ENCODE measurements at places on chromosomes 5 and 9.
A peak's percentile ranks its signal among the peaks of the same experiment; 100 is the strongest.

DNA sequence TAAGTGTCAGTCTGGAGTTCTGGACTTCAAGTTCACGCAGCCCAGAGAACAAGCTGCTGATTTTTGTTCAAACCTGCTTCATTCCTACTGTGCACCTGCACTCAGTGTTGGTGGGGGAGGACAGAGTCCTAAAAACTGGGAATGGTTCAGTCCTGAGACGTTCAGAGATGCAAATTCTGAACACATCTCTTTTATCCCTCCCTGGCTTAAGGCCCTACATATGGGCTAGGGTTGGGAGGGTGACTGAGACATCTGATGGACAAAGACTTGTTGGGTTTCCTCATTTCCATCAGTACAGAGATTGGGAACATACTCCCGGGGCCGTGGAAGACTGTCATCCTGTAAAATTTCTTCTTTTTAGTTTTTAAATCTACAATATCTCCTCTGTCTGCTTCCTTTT lies 83.0 kb upstream of the TTC23L start:
- no peak for DNase-seq

DNA sequence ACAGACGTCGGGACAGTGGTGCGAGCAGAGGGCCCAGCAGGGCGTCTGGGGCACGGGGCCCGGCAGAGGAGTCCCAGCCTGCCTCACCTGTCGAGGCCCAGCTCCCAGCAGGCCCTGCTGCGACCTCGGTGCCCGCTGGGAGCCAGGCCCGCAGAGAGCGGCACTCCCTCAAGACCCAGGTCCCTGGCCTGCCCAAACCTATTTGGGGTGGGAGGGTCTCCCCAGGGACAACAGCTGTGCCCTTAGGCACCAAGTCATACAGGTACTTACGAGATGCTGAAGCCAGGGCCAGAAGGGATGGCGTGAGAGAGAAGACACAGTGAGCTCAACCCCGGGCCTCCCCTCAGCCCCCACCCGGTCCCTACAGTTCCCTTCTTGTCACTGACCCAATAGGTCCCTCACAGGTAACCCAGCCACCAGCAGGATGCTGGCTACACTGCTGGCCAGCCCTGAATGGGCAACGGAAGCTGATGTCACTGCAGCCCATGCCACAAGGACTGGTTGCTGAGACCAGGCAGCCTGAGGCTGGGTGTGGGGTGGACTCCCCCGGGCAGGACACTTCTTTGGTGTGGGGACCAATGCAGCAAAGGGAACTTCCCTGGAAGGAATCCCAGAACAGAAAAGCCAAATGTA lies 3.7 kb downstream of the NSMF start:
- no peak for DNase-seq

GRCh38 chr5:143023411-143024096 lies 253.4 kb downstream of the ARHGAP26 start:
- no peak for DNase-seq

DNA sequence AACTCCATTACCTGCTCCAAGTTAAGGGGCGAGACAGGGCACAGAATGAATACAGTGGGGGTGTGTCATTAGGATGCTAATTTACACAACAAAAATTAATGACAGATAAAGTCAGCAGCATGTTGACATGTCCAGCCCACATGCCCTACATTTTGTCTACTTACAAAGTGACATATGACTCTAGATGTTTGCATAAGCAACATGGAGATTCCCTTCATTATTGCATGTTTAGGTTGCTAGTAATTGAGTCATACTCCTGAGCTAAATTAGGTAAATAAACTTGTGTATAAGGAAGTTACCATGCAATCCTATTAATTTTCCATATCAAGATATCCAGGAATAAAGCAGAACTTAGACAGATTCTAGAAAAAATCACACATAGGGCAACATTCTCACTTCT lies 232.2 kb downstream of the PDE4D start:
- DNase-seq = no peak

DNA sequence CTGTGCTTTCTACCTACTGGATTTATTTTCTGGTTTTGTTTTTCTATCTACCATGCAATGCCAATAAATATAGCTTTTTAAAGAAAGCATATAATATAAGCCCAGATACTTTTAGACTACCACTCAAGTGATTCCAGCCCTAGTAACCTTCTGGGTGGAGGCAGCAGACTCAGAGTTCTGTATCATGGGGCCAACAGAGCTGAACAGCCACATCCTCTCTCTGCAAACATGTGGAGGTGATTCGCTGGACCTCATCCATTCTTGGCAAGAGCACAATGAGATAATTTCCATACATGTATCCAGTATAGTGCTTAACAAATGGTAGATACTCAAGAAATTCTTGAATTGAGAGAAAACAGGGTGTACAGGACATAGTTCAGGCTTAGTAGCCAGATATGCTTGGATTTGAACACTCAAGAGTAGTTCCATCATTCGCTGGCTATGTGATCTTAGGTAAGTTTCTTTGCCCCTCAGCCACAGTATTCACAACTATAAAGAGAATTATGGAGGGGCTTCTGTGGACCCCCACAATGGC lies 124.5 kb downstream of the ASTN2 start:
- DNase-seq = no peak

- no peak for DNase-seq
Observed at GRCh38 chr5:136309932-136310598, 55.3 kb downstream of the TRPC7 start.

GRCh38 chr5:173231996-173232498 lies 3.0 kb downstream of the NKX2-5 start:
- DNase-seq = no peak

DNA sequence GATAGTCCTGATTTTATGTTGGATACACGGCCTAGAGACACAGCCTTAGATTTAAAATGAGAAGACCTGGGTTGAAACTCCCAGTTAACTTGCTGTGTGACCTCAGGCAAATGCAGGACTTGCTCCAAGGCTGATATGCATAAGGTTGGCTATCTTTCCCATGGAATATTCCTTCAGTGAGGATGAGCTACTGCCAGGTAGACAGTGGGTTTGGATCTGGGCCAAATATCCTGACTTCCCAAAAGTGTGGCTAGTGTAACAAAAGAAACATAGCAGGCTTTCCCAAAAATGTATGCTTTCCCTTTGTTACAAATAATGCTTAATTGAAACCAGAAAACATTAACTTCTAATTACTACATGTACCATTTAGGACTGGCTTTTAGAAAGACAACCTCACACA lies 697 bp upstream of the XPA start:
- DNase-seq = no peak

DNA sequence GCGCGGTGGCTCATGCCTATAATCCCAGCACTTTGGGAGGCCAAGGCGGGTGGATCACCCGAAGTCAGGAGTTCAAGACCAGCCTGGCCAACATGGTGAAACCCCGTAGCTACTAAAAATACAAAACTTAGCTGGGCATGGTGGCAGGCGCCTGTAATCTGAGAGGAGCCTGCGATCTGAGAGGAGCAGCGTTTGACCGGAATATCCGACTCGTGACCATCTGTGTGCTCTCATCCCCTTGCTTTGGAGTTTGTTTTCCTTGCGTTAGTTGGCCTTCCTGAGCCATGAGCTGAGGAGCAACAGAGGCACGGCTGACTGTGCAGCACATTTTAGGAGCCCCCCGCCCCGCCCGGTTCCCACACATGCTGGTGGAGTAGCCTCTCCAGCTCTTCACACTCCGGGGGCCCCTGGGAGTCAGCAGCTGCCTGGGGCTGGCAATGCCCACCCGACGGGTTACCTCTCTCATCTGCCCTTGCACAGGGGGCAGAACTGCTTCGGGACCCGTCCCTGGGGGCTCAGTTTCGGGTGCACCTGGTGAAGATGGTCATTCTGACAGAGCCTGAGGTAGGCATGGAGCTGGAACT lies 3.0 kb downstream of the ADAMTS13 start:
- no peak for DNase-seq

- peak; percentile 32 for DNase-seq
Observed at GRCh38 chr9:15423231-15423985, 732 bp downstream of the SNAPC3 start.

Data from hepatocyte (in vitro differentiated cells).